Activated naive CD4-positive, alpha-beta T cell treated with anti-CD3 and anti-CD28 coated beads, Interleukin-2, amount 10 ng/mL, durations not matched to agents 7 days and 5 days (primary cell): ENCODE measurements at places on chromosomes 3 and 15.
A peak's percentile ranks its signal among the peaks of the same experiment; 100 is the strongest.

- DNase-seq = no peak
These were observed 39.7 kb downstream of the STT3B start for GRCh38 chr3:31572236-31573004.

DNA sequence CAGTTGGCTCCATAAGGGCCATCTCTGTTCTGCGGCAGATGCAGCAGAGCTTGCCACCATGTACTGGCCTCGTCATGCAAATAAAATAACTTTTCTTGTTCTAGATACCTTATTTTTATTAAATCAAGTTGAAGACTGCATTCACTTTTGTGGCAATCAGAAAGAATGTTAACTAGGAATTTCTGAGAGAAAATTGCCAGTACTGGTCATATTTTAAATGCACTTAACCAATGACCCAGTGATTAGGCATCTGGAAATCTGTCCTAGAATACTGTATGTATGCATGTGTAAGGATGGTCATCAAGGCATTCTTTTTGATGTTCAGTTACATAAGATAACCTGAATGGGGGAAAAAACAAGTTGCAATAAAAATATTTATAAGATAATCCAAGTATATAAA is 34.2 kb upstream of the CSPG5 start:
- no peak for DNase-seq

GRCh38 chr15:84840255-84840654 is 23.1 kb downstream of the ALPK3 start:
- DNase-seq = no peak

GRCh38 chr3:51568036-51568435 is 29.5 kb downstream of the RAD54L2 start:
- no peak for DNase-seq

GRCh38 chr15:85756411-85757072 is 38.2 kb downstream of the KLHL25 start:
- no peak for DNase-seq

DNA sequence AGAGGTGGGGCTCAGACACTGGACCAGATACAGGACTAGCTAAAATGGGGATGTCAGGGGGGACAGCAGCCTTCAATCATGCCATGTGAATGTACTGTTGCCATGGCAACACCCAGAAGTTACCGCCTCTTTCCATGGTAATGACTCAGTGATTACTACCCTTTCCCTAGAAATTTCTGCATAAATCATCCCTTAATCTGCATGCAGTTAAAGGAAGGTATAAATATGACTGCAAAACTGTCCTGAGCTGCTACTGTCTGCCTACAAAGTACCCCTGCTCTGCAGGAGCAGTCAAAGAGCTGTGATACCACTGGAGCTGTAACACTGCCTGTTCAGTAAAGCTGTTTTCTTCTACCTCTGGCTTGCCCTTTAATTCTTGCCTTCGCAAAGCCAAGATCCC is 168.2 kb downstream of the PEAK1 start:
- no peak for DNase-seq

DNA sequence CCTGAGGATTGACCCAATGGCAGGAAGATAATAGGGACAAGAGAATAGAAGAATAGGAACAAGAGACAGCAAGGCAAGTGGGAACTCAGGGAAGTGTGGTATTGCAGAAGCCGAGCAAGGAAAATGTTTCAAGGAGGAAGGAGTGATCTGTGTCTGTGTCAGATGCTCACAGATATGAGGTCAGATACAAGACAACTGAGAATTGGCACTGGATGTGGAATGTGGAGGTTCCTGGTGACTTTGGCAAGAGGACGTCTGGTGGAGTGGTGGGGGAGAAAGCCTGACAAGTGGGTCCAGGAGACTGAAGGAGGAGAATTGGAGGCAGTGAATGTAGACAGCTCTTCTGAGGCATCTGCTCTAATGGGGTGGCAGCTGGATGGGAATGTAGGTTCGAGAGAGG is 24.1 kb downstream of the GYG1 start:
- DNase-seq = no peak

- DNase-seq = no peak
These were observed 226.1 kb downstream of the ADAMTS17 start for GRCh38 chr15:100115711-100116090.

GRCh38 chr3:153138276-153139210 is 23.5 kb upstream of the RAP2B start:
- DNase-seq = peak; percentile 38

GRCh38 chr3:46019707-46020106 is 7.6 kb downstream of the XCR1 start:
- no peak for DNase-seq

DNA sequence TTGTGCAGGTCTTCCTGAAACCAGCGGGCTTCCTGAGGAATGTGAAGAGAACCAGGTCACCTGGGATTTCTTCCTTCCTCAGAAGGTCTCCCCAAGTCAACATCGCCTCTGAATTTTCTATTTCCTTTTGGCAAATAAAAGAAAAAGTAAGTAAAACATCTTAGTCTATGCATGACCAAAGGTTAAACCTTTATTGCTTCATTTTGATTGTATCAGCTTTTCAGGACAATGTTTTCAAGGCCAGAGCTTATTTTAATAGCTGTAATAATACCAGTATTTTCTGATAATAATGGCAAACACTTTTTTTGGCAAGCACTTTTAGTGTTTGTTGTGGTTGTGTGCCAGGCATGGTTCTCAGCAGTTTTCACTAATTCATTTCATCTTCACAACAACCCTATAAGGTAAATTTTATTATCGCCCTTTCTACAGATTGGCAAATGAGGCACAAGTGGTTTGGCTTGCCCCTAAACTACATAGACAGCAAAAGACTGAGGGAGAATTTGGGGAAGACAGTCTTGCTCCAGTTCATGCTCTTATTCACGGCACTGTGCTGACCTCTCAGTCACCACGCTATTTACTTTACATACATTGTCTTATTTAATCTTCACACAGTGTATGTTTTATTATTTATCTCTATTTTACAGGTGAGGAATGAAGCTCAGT is 110.4 kb downstream of the RPL22L1 start:
- DNase-seq = no peak

GRCh38 chr3:139473155-139473771 is 3.1 kb downstream of the RBP2 start:
- no peak for DNase-seq
